ENCODE measurements at places on chromosomes 16 and 17. TPM values are rescaled to one million over a fixed set of nuclear protein-coding genes. Genes with fewer than 3 reads are reported as not detected.

The ASB16 gene
- total RNA-seq: 0.07 TPM

The PRSS53 gene
- total RNA-seq: 1.1 TPM

The SHISA6 gene
- not detected for total RNA-seq

The HS3ST3B1 gene
- total RNA-seq: 1.0 TPM

The SPHK1 gene
- 36.6 TPM for total RNA-seq

The KCNJ16 gene
- 0.41 TPM for total RNA-seq

The NUDT21 gene
- 124 TPM for total RNA-seq

The KRT27 gene
- not detected for total RNA-seq

The LGALS9B gene
- total RNA-seq: not detected

The RMI2 gene
- 31.2 TPM for total RNA-seq
